Jurkat, Clone E6-1 (cell line): ENCODE measurements at places on chromosomes 2 and 18.

GRCh38 chr18:47438001-47438400 is 186.5 kb upstream of the SKOR2 start:
- no peak for DNase-seq

DNA sequence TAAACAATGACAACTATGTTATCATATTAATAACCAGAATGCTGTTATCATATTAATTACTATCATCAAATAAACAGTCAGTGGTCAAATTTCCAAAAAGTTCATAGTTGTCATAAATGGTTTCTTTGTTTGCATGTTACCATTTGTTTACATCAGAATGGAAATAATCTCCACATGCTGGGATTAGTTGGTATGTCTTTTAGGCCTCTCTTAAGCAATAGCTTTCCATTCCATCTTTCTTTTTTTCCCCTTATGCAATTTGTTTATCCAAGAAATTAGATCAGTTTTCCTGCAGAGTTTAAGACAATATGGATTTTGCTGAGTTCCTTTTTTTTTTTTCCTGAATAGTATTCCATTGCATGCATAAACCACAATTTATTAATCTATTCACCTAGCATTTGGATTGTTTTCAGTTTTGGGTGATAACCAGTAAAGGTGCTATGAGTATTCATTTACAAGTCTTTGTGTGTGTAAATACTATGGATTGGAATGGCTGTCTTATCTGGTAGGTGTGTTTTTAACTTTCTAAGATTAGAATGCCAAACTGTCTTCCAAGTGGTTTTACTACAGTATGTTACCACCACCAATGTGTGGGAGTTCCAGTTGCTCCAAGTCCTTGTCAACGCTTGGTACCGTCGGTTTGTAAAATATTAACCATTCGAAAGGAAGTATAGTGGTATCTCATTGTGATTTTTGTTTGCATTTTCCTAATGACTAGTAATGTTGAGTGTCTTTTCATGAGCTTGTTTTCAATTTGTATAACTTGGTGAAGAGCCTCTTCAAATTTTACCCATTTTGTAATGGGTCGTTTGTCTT is 33.3 kb upstream of the TXNDC2 start:
- DNase-seq = no peak

- no peak for DNase-seq
These were observed 316.6 kb downstream of the RDH14 start for GRCh38 chr2:18243816-18244215.

- DNase-seq = no peak
These were observed 4.5 kb downstream of the RBMS1 start for GRCh38 chr2:160489111-160489510.

DNA sequence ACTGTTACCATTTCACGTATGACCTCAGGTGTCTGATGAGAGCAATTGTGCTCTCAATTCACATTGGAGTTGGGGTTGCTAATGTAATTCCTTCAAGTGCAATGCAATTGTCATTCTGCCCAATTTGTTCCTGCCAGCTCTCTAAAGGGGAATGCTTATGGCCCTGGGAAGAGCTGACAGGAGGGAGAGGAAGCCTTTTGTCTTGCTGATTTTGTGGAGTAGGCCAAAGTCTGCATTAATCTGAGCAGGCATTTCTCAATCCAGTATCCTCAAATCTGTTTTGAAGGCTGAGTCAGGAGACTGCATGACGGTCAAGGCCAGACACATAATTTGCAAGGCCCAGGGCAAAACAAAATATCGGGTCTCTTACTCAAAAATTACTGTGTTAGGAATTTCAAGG is 326.4 kb upstream of the SPHKAP start:
- DNase-seq = no peak

DNA sequence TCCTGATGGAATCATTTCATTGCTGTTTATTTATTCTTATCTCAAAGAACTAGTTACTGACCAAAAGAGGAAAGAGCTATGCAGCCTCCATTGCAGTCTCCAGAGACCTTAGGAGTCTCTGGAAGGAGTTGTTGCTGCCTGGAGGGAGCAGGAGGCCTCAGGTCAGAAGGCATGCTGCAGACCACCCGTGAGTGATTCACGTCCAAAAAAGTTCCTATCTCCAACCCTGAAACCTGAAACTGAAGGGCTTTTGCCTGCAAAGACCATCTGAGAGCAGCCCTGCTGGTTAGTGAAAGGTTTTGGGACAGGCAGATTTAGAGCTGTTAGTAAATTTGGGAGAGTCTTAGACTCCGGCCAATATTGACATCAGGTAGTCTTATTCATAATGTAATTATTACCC is 29.1 kb downstream of the SLC25A52 start:
- no peak for DNase-seq

GRCh38 chr2:9627310-9627709 is 3.5 kb downstream of the YWHAQ start:
- DNase-seq = peak; percentile 46
